Cerebellar nuclear complex (tissue), 1 donor: ENCODE measurements at places on chromosomes 3 and 15.

- DNase-seq, result no peak
These were observed 209.7 kb downstream of the NR1D2 start for GRCh38 chr3:24154781-24155180.

- DNase-seq, result no peak
These were observed 4.8 kb downstream of the LRRC58 start for GRCh38 chr3:120344349-120344748.

- DNase-seq, result no peak
These were observed 31.6 kb upstream of the FAM174B start for GRCh38 chr15:92687195-92687602.

GRCh38 chr3:110178965-110179364 lies 841.6 kb upstream of the DPPA4 start:
- no peak for DNase-seq

- no peak for DNase-seq
These were observed 119.4 kb upstream of the GPR149 start for GRCh38 chr3:154549391-154549790.

GRCh38 chr3:16693820-16694219 lies 88.6 kb upstream of the DAZL start:
- DNase-seq, result no peak

GRCh38 chr3:64222501-64223111 lies 2.7 kb downstream of the PRICKLE2 start:
- DNase-seq, result no peak

GRCh38 chr3:190116551-190117067 lies 4.1 kb downstream of the P3H2 start:
- DNase-seq, result no peak

GRCh38 chr3:71917545-71917944 lies 132.6 kb upstream of the PROK2 start:
- no peak for DNase-seq

GRCh38 chr3:118945834-118946233 lies 88.8 kb downstream of the IGSF11 start:
- no peak for DNase-seq

- DNase-seq, result no peak
These were observed 41.2 kb downstream of the RAB7A start for GRCh38 chr3:128767094-128767750.

DNA sequence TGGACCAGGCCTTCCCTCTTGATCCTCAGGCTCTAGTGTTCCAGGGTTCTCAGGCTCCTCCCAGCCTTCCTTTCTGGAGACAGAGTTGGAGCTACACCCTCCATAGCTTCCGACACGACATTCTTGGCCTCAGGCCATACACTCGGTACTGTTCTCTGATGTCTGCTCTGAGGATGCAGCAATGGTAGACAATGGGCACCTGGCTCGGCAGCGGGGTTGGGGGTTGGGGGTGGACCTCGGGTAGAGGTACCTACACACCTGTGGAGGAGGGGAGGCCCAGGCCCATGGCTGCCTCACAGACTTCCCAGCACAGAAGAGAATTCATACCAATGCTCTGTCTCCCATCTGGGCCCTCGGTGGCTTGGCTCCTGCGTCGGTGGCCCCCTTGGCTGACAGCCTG lies 21.4 kb downstream of the CCDC13 start:
- DNase-seq, result no peak

DNA sequence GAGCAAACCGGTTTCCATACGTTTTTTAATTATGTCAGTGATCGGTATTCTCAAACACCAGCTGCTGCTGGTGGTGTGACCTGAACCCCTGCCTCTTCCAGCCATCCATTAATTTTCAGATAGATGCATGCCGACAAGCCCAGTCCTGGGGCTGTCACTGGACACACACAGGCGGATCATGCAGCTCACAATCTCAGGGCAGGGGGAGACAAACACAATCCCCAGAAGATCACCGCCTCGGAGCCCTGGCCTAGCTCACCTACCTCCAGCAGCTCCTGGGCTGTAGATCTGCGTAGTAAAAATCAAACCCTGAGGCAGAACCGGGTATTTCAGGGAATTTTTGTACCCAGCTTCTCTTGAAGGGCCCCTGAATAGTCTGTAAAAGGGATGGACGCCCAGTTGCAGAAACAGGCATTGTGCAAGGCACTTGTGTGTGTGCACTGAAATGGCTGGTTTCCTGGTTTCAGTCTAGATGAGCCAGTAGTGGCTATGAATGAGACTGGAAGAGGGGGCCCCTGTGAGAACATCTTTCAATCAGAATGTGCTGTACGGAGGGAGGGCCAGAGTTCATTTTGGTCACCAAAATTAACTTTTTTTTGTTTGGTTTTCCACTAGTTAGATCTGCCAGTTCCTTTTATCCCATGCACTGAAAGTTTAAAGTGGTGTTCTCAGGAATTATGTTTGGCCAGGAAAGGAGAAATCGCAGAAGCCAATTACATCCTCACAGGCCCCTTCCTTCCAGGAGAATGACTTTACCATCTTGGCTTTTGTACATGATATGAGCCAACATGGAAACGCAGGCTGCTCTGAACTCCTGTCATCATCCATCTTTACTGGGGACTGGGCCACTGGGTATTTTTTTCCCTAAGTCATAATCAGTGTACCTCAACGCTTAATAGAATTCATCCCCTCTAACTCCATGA lies 55.0 kb upstream of the RPL32 start:
- no peak for DNase-seq

DNA sequence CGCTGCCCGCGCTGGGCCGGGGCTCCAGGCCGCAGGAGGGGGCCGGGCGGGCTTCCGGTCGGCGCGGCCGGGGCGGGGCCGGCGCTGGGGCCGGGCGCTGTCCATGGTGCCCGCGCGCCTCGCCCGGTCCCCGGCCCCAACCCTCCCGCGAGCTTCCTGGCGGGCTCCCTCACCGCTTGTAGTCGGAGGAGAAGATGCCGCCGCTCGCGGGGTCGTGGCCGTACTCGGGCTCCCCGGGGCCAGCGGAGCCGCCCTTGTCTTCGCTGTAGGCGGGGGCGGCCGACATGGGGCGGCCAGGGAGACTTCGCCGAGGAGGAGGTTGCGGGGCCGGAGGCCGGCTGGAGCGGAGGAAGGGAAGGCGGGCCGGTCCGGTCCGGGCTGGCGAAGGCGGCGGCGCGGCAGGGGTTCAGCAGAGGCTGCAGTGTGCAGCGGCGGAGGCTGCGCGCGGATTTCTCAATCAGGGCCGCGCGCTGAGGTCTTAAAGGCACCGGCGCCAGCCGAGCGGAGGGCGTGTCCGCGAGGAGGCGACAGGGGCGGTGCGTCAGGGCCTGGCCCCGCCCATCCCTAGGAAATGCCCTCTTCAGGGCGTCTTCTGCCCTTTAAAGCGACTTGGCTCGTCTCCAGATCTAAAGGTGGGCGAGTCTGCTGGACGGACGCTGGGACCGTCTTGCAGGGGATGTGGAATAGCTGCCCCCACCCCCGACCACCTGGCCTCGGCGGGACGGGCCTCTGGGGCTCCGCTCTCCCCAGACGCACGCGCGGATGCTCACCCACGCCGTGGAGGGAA lies at the start of gene AP3B2:
Gene AP3B2 (minus strand): TSS at position 455 of the 787 bp plus-strand sequence. CDS start 169 bp downstream, at position 286.
- peak; percentile 11 for DNase-seq

DNA sequence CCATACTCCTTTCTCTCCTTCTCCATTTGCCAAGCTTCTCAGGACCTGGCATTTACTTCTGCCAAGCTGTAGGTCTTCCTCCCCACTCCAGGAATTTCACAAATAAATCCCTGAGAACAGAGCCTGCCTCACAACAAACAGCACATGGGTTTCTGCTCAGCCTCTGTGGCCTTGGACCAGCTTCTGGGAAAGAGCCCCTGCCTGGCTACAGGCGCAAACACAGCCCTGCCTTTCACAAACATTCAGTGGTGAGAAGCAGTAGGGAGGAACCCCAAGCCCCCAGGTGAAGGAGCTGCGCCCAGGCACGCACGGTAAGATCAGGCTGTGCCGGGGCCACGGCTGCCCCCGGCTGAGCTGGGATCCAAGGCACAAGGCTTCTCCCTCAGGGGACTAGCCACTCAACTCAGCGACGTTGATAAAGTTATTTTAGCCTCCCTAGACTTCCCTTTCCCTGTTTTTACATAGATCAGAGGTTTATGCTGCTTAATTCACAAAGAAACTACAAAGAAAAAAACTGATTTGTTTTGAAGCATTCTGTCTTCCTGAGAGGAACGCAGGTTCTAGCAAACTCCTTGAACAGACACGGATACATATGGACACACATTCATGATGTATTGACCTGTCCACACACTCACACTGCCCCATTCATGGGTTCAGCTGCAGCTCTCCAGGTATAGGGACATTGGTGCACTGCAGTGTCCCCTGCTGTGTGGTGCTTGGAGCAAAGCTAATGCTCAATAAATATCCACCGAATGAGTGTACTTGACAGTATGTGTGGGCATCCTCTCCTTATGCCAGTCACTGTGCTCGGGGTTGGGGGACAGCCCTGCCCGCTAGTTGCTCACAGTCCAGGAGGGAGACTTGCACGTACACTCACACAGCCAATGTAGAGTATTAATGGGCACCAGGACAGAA lies 25.4 kb downstream of the HES1 start:
- no peak for DNase-seq

- DNase-seq, result no peak
These were observed 18.7 kb downstream of the TNFAIP8L3 start for GRCh38 chr15:51075826-51076523.

GRCh38 chr3:21226086-21226485 lies 524.9 kb downstream of the ZNF385D start:
- DNase-seq, result peak; percentile 74

GRCh38 chr3:127299276-127299675 lies 11.4 kb upstream of the PRR20G start:
- DNase-seq, result no peak

- no peak for DNase-seq
These were observed 3.6 kb downstream of the ZNF589 start for GRCh38 chr3:48244461-48244860.

DNA sequence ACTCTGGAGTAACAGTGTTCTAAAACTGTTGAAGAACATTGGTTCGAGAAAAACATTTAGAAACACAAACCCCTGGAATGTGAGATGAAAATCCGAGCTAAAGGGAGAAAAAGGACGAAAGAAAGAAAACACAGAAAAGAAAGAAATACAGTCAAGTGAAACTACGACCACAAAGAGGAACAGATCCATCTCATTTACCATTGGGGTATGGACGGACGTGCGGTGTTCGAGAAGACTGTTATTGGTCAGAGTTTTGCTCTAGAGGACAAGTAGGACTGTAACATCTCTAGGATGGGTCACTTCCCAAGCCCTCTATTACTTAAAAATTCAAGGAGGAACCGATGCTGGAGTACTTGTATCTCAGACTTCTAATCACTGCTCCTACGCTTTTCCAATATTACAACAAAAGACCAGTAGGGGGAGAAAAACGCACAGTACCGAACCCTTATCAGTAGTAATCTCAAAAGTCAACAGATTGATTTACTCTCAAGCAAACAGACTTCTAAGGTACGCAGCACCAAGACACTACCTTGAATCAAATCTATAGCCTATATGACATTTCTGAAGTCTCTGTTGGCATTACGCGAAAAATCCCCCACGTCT lies 1.1 kb upstream of the PIK3CA start:
- DNase-seq, result peak; percentile 62

DNA sequence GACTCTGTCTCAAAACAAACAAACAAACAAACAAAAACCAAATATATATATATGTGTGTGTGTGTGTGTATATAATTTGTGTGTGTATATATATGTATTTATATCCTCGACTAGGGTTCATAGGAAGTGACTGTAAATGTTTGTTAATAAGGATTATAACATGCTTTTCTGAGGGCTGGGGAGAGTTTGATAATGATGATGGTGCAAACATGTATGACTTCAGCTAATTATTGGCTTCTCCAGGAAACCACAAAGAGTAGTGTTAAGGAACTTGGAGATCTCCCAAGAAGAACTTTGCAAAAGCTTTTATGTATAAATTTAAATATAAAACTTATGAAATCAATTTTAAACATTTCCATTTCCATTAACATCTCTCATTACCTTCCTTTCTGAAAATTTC lies 3.9 kb upstream of the OPA1 start:
- no peak for DNase-seq

DNA sequence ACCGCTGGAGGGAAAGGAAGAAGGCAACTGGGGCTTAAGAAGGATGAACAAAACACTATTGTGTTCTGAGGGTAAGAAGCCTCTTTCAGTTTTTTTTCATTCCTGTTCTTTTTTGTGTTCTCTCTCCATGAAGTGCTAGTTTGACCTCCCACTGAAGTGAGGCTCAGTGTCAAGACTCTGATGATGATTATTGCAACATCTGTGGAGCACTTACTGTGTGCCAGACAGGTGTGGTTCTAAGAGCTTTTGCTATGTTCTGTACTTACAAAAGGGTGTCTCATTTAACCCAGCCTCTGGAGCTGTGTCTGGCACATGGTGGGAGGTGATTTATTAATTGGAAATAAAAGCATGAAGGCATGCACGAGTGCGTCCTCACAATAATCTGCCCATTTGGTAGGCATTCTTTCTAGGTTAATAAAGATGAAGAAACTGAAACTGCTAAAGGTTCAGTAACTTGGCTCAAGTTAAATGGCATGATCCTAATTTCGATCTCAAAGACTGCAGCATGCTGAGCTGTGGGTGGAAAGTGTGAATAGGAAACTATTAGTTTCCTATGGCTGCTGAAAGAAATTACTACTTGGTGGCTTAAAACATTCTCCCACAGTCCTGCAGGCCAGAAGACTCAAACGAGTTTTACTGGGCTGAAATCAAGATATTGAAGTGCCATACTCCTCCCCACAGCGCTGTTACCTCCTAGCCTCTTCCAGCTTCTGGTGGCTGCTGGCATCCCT lies 38.5 kb upstream of the VEPH1 start:
- no peak for DNase-seq

DNA sequence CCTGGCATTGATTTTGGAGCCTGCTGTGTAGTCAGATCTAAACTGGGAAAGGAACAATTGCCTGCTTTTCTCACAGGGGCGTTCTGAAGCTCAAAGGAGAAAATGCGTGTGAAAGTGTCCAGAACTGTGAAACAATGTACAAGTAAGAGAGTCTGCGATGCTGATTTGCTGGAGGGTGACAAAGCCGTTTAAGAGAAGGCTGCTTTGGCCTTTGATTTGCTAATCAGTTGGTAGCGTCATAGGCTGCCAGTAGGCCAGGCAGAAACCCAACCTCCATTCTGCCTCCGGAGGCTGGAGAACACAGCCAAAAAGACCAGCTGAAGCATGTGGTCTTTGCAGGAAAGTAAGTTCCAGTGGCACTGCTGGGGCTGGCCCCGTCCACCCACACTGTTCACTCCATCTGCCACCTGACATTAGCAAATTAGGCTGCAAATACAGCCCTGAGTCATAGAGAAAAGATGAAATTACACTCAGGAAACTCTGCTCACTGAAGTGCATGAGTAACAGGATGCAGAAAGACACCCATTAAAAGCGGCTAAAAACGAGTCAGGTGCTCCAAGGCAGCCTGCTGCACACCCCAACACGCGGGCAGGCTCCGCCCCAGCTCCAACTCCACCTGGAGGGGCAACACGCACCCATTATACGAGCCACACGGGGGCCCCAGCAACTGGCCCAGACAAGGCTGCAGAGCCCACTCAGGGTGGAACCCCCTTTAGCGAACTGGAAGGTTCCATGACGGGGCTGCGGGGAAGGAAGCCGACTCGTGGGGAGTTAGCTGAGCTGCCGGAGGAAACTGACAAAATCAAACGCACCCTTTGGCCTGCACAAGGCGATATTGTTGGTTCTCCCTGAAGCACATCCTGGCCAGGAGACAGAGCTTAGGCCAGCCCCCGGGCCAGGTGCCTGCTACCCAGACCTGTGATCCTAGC lies 31.6 kb downstream of the ZDHHC19 start:
- DNase-seq, result peak; percentile 87
